ENCODE measurements at places on chromosomes 4 and X.

GRCh38 chr4:142267101-142267500 is 579.0 kb downstream of the INPP4B start:
- no peak for DNase-seq

- DNase-seq = no peak
Measured at GRCh38 chr4:55186700-55187099, 61.3 kb upstream of the KDR start.

DNA sequence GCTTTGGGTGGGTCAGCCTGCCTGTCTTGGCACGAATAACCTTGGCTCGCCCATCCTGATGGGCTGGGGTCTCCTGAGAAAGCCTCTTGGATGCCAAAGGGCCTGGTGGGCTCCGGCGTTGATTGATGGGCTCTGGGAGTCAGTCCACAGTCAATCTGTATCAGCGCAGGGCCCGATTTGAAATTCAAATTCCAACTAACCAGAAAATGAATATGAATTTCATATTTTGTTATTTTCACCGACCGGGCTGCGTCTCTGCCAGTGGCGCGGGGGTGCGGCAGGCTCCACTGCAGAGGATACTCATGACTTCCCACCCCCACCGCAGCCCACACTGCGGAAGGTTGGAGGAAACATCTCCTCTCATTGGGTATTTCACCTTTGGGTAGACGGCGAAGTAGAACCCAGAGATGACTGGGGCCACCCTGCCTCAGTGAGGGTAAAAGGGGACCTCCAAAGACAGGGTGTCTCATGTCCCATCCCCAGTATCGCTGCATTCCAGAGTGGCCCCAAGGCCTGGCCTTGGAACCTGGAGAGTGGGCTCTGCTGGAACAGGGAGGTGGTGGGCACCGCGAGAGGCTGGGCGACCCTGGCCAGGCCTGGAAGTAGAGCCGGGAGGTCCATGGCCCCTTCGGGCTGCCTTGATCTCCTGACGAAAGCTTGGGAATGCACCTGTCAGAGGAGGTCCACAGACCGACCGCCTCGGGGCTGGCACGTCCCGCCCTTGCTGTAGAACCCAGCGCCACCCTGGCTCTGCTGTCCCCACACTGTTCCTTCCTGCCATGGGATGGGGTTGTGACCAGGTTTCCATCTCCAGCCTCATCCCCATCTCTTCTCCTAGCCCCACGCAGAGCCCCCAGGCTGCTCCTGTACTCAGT is 54.8 kb upstream of the SORCS2 start:
- DNase-seq = no peak

DNA sequence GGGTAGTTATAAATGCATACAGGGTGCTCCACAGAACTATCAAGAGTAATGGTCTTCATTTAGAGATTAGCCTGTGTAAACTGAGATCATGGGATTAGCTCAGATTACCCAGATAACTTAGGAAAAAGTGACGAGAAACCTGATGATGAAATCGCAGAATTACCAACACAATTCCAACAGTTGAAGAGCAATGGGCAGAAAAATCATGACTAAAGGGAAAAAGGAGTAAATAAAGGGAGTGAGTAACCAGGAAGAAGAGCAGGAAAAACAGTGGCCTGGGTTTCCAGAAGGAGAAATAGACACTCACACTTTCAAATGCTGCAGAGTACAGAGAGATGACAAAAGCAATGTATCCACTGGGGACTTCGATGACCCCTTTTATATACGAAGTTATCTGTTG is 817.3 kb downstream of the TRIML1 start:
- no peak for DNase-seq

GRCh38 chr4:82694046-82694445 is 104.5 kb downstream of the SCD5 start:
- no peak for DNase-seq

- no peak for DNase-seq
Measured at GRCh38 chr4:104205116-104205515, 289.6 kb downstream of the CXXC4 start.

- no peak for DNase-seq
Measured at GRCh38 chr4:150355858-150356455, 226.0 kb upstream of the MAB21L2 start.

GRCh38 chr4:108352664-108353308 is 184.1 kb upstream of the LEF1 start:
- no peak for DNase-seq

- no peak for DNase-seq
Measured at GRCh38 chr4:146104541-146104940, 71.0 kb upstream of the LSM6 start.
